ENCODE measurements at places on chromosomes 2 and 18. TPM values are rescaled to one million over a fixed set of nuclear protein-coding genes. Genes with fewer than 3 reads are reported as not detected.

PRKAG3 gene
- not detected for total RNA-seq

LINC00305 gene
- not detected for total RNA-seq

CNTNAP5 gene
- not detected for total RNA-seq

DNA sequence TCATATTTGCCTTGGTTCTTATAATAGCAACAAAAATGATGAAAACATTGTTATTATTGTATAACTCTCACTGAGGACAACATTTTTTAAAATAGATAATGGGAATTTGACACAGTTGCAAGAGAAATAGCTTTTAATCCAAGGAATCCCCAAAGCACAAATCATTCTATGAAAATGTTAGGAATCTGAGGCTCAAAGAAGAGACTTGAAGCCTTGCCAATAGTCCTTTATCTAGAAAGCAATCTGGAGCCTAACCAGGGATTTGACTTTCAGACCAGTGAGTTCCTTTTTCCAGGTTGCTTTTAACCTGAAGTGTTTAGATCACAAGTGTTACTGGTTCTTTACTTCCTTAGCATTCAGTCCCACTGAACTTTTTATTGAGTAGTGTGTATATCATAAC is 574.5 kb upstream of the ZEB2 start:
- H3K4me1 ChIP-seq = peaks cover 2% of the 10 kb centered on the region
- DNase-seq = no peak
- no peaks in the 10 kb centered on the region for H3K36me3 ChIP-seq

DNA sequence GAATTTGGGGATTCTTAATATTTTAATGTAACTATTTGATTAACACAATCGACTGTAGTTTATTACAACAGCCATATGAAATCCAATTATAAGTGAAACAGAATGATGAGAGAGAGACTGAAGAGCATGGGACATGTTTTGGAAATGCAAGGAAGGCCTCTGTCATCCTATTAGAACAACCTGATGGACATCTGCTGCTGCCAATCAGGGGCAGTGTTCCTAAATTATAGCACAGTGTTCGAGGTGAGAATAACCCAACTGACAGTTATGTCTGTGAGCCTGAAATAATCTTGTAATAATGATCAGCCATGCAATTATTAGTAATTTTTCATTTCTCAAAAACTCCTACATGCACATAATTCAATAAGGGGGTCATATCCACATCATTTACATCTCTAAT is 73.6 kb downstream of the CCDC141 start:
- H3K4me1 ChIP-seq = no peaks in the 10 kb centered on the region
- H3K36me3 ChIP-seq = no peaks in the 10 kb centered on the region
- no peak overlapping the region for H3K27ac ChIP-seq
- H3K27me3 ChIP-seq = no peaks in the 10 kb centered on the region
- no peak overlapping the region for H3K4me3 ChIP-seq
- DNase-seq = no peak

DNA sequence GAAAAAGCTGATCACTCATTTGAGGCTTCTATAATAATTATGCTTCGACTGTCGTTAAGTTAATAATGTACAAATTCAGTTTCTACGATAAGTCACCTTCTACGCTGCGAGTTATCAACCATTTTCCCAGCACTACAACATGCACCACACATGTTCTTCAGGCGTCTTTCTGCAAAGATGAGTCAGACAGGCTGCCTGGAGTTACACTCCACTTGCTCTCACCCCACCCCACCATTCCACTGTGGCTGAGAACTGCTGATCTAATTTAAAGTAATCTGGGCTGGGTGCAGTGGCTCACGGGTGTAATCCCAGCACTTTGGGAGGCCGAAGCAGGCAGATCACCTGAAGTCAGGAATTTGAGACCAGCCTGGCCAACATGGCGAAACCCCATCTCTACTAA is 218.6 kb downstream of the DYM start:
- H3K4me3 ChIP-seq = no peak overlapping the region
- no peaks in the 10 kb centered on the region for H3K4me1 ChIP-seq
- H3K27me3 ChIP-seq = no peaks in the 10 kb centered on the region
- no peaks in the 10 kb centered on the region for H3K36me3 ChIP-seq
- H3K27ac ChIP-seq = no peak overlapping the region

All from upper lobe of left lung (tissue), 6 donors.